ENCODE measurements at places on chromosomes 2 and 18.

GRCh38 chr2:13583609-13584008 is 866.9 kb downstream of the TRIB2 start:
- no peak for DNase-seq

GRCh38 chr2:61182059-61182383 is 20.0 kb downstream of the C2orf74 start:
- DNase-seq: no peak

GRCh38 chr2:216002101-216002678 is 11.2 kb downstream of the MREG start:
- DNase-seq: no peak

GRCh38 chr2:102449370-102449974 is 23.6 kb upstream of the SLC9A4 start:
- DNase-seq: peak; percentile 57

- DNase-seq: no peak
These were observed 134.7 kb downstream of the UBR3 start for GRCh38 chr2:169961911-169962310.

DNA sequence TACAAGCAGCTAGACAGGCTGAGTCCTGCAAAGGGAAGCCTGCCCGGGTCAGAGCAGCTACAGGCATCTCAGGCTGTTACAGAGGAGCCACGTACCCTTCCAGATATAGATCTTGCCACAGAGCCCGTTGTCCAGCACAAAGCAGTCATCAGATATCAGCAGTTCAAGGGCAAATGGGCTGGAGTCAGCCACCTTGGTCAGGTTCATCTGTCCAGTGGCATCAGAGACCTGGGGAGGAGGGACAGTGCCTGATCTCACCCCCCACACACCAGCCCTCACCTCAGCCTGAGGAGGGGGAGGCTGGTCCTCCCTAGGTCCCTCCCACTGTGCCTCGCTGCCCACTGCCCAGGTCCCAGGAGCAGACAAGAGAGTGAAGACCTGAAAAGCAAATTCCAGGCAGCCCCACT is 12.2 kb downstream of the CAPG start:
- DNase-seq: no peak

DNA sequence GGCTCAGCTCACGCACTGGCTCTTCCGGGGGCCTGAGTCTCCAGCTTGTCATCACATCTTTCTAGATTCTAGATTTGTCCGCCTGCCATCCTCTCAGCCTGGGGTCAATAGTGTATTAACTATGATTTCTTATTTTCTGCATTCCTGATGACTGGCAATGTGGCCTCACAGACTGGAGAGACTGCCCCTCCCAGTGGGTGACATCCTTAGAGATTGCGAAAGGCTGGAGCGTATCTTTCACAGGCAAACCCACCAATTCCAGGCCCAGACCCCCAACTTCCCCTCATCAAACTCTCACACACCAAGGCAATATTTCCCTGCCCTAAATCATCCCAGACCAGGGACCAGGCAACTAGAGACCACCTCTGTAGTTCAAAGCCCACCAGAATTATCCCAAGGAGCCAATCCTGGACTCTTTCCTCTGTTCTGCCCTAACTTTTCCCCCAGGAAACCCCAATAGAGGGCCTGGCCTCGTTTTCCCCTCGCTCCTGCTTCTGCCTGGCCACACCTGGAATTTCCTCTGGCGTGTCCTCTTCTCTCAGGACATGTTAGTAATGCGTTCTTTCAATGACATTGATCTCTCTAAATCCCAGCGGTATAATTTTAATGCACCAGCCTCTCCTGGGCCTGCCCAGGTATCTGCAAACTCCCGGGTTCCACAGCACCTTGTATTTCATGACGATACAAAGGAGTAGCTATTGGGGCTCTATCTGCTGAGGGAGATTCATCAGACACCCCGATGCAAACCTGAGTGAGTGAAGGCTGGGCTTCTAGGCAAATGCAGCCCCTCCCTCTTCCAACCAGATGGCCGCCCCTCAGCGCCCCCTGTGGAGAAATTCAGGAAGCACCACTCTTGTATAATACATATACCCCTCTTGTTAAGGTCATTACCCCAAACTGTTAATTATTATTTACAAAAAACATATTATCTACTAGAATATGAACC is 2.4 kb upstream of the KCNF1 start:
- no peak for DNase-seq

GRCh38 chr2:118992740-118993391 is 50.9 kb downstream of the MARCO start:
- no peak for DNase-seq

DNA sequence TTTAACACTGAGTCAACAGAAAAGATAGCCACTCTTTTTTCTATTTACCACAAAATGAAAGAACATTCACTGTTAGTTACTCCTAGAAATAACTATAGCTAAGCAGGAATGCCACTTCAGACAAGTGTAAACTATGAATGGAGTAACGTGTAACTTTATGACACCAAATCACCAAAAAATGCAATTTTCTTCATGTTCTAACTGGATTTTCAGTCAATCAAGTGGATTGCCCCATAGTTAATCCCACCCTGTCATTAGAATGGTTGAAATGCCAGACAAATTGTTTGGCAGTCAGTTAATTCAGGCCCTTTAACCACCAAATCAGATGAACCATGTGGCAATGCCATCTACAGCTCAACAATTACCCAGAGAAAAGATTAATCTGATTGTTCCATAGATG is 9.9 kb downstream of the EPHA4 start:
- no peak for DNase-seq

GRCh38 chr2:221051162-221051561 is 520.9 kb downstream of the EPHA4 start:
- DNase-seq: no peak

DNA sequence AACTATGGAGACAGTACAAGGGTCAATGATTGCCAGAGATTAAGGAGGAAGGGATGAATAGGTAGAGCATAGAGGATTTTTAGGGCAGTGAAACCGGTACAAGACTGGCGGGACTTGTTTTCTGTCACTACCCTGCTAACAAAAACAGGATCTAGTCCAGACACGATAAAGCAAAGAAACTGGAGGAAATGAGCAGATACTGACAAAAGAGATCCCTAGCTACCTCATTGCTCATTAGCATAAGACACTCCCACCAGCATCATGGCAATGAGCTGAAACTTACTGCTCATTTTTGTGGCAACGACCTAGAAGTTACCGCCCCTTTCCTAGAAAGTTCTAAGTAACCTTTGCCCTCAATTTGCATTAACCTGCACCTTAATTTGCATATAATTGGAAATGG is 131.2 kb downstream of the ETAA1 start:
- no peak for DNase-seq

DNA sequence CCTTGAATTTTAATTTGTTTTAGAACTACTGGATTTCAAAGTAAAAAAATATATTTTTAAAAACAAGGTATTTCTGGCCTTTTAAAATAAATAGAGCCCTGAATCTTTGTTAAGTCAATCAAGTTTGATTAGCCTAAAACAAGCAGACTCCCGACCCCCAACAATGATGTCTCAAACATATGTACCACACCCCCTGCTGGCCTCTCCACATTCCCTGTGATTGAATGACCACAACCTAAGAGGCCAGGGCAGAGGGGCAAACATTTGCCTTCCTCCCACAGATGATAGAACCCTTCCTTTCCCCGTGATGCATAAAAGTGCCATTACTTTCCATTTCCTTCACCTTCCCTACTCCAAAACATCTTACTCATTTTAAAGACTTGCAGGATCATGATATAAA is 130.9 kb downstream of the STK39 start:
- DNase-seq: no peak

DNA sequence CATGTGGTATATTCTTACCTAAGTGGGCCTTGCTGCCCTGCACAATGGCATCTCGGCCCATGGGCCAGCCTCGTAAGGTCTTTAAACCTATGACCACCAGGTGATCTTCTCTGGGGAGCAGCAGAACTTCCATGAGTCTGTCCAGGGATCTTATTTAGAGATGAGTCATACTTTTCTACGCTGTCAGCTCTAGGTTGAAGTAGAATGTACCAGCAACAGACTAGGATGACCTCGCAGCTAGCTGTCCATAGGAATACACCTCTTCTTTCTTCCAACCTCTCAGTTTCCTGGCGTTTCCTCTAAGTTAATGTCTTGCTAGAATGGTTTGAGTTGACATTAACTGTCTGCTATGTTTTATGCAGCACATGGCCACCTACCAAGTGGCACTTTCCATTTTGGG is 15.6 kb upstream of the CXCR4 start:
- DNase-seq: no peak

DNA sequence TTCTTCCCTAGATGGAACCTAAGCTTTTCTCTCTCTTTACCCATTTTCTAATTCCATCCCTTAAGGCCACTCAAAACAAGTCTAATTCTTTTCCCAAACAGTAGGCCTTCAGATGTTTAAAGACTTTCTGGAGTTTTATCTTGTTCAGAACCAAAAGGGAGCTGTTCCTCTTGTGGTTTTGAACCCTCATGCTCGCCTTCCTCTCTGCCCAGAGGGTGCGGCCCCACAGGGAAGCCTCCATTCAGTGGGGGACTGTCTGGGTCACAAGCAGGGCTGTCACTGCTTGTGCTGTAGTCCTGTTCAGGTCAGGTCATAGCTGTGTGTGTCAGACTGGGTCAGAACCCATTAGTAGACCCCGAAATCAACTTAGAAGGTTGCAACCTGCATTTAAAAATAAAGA is 56.5 kb downstream of the TET3 start:
- no peak for DNase-seq

DNA sequence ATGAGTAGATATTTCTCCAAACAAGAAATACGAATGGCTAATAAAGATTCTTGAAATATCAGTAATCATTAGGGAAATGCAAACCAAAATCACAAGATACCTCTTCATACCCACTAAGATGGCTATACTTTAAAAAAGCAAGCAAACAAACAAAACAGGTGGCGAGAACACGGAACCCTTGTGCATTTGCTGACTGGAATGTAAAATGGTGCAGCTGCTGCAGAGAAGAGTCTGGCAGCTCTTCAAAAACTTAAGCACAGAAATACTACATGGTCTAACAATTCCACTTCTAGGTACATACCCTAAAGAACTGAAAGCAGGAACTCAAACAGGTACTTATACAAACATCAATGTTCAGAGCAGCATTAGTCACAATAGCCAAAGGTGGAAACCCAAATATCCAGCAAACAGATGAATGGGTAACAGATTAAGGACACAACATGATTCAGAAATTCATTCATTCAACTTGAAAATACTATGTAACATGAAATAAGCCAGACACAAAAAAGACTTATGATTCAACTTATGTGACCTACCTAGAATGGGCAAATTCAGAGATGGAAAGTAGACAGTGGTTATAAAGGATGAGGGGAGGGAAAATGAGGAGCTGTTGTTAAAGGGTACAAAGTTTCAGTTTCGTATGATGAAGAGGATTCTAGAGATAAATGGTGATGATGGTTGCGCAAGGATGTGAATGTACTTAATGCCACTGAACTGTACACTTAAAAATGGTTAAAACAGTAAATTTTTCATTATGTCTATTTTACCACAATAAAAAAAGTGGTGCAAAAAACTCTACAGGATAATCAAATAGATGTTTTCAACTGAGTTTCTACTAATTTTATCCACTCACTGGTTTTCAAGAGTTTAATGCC is 26.9 kb upstream of the GPR75 start:
- DNase-seq: no peak

GRCh38 chr2:106541333-106541732 is 54.2 kb downstream of the CD8B2 start:
- no peak for DNase-seq

DNA sequence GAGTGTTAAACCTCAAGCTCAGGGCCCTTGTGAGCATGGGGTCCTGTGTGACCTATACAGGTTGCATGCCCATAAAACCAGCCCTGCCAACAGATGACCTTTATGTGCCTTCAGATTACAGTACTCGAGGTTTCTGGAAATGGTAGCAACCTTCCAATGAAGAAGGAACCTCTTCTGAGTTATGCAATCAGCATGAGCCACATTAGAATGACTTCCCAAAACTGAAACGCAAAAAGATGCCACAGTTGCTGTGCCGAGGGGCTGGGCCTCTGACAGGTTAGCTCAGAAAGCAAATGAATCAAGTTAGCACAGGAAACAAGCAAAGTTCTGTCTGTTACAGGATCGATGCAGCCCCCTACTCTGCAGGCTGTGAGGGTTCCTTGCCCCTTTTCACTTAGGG is 37.7 kb downstream of the TGFA start:
- DNase-seq: no peak

- DNase-seq: no peak
These were observed 26.0 kb upstream of the AMMECR1L start for GRCh38 chr2:127911737-127912136.

GRCh38 chr18:38539371-38539770 is 973.8 kb upstream of the CELF4 start:
- no peak for DNase-seq

- no peak for DNase-seq
These were observed 320.0 kb upstream of the TRIB2 start for GRCh38 chr2:12396699-12397098.

- no peak for DNase-seq
These were observed 160.7 kb upstream of the SALL3 start for GRCh38 chr18:78818961-78819360.

DNA sequence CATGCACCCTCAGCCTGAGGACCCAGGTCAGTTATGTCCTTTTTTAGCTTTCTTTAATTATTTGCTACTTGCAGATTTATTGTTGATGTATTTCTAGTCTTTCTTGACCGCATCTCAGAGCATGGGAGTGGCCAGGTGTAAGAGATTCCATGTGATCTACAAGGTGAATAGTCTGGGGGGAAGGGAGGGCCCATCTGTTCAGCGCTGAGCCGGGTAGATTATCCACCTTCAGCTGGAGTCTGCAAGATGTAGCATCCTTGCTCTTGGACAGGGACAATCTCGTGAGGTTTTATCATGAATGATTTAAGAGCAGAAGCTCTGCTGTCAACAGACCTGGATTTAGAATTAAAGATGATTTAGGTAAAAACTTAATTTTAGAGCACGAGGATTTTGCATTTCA is 12.0 kb upstream of the DGKD start:
- DNase-seq: no peak

GRCh38 chr2:68412127-68412819 is 47.2 kb downstream of the PLEK start:
- no peak for DNase-seq

- no peak for DNase-seq
These were observed 312.2 kb downstream of the DLGAP1 start for GRCh38 chr18:4142876-4143275.
